Tongue (tissue), 3 donors: ENCODE measurements at places on chromosomes 11 and 22. TPM values are rescaled to one million over a fixed set of nuclear protein-coding genes. Genes with fewer than 3 reads are reported as not detected.
A peak's percentile ranks its signal among the peaks of the same experiment; 100 is the strongest.

The PTPMT1 gene
- total RNA-seq: 61.0 TPM

The FAM111B gene
- total RNA-seq: 12.0 TPM

DNA sequence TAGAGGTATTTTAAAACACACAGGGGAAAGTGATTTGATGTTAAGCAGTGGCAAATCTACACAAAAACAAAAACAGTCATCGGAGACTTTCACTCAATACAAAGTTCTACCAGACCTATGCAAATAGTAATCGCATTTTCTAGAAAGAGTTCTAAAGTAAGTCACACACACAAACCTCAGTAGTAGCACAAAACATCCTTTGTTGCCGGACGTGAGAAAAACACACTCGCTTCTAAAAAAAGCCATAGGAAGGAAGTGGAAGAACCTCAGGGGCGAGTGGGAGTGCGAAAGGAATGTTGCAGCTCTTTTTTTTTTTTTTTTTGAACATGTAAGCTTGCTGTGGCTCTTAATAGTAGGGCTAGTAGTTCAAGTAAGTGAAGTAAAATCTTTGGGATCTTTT, 88.9 kb downstream of the MAML2 start:
- DNase-seq: no peak

DNA sequence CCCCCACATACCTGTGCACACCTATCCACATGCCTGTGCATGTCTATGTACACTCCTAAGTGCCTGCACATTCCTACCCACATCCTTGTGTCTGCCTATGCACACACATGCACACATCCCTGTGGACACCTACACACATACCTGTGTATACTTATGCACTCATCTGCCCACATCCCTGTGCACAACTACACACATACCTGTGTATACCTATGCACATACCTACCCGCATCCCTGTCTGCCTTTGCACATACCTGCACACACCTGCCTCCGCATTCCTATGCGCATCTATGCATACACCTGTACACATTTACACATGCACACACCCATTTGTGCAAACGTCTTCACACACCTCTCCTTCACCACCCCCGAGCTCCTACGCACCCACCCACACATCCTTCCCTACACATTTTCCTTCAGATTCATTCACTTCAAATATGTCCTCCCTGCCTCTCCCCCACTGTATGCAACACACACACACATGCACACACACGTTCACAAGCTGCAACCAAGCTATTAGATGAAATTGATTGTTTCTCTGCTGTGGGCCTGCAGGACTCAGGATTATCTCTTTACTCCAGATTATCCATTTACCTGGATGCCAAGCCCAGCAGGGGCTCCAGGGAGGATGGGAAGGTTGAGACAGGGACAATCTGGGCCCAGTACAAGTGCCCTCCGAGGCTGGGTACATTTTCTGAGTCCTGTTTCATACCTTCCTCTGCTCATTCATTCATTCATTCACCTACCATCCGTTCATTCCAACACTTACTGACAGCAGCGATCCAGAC, 53.2 kb downstream of the TSPAN18 start:
- DNase-seq: no peak

The SEC14L6 gene
- 0.21 TPM for total RNA-seq

DNA sequence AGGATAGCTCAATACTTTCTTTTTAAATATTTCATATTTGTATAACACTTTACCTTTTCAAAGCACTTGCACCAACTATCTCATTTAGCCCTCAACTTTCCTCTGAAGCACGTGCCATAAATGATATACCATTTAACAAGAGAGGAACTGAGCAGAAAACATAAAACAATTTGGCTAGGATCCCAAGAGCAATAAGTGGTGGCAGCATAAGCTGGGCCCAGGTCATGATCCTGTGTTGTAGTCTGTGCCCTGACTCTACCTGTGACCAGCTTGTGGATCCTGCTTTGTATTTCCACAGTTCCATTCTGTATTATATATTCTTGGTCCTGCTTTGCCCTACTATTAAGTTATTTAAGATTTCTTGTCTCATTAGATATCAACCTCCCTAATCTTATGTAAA, 11.5 kb downstream of the ATP5MG start:
- DNase-seq: no peak

DNA sequence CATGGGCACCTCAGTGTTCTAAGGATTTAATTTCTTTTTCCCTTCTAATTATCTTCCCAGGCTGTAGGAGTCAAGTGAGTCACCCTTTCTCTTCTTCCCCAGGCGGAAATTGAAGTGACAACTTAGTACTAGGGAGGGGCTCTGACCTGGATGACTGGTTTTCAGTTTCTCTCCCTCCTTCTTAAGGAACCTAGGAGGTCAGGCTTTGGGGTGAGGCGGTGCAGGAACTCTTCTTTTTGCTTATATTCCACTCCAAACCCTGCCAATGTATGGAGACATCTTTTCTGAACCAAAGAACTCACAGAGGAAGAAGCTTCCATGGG, 12.6 kb downstream of the ZDHHC5 start:
- no peak for DNase-seq

GRCh38 chr22:37985050-37985585, 763 bp upstream of the SOX10 start:
- DNase-seq: no peak

The ART5 gene
- total RNA-seq: 3.6 TPM

- DNase-seq: peak; percentile 77
Observed at GRCh38 chr22:21990445-21991303, 8.1 kb upstream of the TOP3B start.

DNA sequence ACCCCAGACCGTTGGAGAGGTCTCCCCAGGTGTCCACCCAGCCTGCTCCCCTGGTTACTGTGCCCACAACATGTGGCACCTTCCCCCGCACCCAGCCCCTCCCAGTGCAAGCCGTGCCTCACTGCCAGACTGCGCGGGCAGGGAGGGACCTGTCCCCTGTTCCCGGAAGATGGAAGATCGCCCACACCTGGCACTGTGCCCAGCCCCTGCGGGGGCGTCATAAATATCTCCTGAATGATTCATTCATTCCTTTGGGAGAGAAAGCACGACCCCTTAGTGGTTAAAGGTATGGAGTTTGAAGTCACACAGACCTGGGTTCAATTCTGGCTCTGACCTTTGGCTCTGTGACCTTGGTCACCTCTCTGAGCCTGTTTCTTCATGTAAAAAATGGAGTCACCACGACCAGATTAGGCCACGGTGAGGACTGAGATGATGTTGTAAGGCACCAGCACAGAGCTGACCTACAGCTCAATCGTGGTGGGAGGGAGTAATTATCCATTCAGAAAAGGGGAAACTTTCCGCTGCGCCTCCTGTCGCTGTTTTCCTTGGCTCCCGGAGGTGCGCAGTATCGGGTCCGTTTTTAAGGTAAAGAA, 497 bp upstream of the SYT12 start:
- peak; percentile 49 for DNase-seq

DNA sequence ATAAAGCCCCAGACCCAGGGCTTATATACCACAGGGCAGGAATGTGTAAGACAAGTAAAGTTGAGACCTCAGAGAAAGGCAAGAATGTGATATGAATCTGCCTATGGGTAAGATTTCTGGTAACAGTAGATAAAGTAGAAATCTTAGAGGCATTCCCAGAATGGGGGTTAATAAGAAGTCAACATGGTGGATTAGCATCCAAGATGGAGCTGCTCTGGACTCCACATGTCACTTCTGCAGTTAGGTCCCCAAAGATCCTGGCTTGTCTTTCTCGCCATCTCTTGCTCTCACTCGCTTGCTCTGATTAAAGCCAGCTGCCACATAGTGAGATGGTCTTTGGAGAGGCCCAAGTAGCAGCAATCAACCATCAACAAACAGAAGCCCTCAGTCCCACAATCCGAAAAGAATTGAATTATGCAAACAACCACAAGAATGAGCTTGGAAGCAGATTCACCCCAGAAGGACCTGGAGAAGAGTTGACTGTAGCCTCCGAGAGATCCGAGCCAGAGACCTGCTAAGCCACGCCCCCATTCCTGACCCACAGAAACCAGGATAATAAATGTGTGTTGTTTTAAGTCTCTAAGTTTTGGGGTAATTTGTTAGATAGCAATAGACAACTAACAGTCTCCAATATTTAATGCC, 5.4 kb upstream of the C11orf86 start:
- no peak for DNase-seq

- no peak for DNase-seq
Observed at GRCh38 chr11:45392591-45393091, 106.5 kb upstream of the SYT13 start.

- no peak for DNase-seq
Observed at GRCh38 chr11:134346101-134346975, 14.6 kb downstream of the GLB1L2 start.

DNA sequence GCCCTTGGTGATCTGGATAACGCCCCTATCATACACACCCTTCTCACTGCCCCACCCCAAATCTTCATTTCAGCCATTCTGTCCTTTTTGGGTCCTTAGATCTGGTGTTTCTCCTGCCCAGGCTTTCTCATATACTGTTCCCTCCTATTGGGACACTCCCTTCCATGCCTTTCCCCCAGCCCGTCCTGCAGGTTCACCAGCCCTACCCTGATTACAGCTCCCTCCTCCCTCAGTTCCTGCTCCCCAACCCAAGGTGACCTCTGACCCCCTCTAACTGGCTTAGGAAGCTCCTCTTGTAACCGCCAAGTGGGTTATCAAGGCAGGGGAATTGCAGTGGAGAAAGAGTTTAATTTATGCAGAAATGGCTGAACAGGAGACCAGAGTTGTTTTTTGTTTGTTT, 13.0 kb downstream of the MTFP1 start:
- no peak for DNase-seq

The PARVA gene
- total RNA-seq: 26.3 TPM

The MS4A15 gene
- not detected for total RNA-seq

DNA sequence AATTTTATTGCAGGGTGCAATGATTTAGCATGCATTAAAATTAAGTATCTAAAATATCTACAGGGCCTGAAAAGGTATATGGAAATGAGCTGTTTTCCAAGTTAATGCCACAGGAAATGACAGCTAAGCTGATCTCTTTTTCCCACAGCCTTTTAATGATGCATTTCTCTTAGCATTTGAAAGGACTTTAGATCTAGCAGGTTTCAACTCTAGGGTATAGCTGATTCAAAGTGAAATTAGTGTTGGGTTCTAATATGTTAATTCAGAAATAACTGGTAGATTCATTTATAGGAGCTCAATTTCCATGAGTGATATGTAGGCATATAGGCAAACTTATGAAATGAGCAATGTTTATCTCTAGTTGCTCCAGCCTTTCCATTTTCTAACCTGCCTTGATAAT, 274.2 kb downstream of the CASP12 start:
- no peak for DNase-seq

DNA sequence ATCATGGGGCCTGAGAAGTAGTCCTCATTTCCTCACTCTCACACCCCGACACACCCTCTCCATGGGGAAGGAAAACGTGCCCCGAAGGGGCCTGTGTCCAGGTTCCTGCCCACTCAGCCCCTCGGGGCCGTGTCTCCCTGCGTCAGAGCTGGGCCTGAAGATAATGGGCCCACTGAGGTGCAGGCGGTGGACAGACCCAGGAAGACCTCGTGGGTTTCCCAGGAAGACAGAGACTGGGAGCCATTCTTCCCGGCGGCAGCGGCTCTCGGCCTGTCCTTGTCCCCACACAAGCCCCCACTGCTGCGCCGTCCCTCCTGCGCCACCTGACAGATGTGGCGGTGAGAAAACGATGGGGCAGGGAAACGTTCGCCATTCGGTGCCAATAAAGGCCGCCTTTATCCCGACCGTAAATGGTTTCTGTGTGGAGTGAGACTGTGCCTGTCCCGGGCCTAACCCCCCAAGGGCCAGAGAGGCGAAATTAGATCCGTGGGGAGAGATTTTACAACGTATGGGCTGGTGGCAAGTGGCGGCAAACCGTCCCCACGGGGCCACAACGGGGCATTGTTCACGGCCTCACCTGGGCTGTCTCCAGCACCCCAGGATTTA, 89.0 kb downstream of the CDKN1C start:
- no peak for DNase-seq

DNA sequence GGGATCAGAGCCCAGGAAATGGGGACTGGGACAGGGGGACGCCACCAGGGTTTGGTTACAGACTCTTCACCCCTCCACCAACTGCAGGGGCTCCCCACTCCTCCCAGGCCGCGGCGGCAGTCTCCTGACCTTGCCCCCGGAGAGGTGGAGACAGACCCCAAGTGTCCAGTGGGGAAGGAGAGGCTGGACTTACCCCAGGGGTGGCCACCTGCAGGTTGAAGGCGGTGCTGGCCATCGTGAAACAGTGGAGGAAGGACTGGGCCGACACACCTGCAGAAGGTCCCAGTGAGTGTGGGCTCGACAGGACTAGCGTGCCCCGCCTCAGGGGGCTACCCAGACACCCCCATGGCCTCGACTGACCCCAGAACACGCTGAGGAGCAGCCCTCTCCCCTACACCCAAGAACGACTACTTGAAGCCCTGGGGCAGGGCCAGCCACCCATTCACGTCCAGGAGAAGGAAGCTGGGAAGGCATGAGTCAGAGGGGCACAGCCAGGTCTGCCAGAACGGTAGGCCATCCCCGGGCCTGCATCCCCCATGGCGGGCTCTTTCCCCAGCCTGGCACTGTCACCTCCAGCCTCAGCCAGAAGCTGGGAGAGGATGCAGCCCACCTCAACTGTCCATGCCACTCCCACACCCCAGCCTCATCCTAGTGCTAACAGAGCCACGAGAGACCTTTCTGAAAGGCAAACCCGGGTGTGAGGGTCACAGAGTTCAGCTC, 2.3 kb downstream of the GATD1 start:
- DNase-seq: no peak

DNA sequence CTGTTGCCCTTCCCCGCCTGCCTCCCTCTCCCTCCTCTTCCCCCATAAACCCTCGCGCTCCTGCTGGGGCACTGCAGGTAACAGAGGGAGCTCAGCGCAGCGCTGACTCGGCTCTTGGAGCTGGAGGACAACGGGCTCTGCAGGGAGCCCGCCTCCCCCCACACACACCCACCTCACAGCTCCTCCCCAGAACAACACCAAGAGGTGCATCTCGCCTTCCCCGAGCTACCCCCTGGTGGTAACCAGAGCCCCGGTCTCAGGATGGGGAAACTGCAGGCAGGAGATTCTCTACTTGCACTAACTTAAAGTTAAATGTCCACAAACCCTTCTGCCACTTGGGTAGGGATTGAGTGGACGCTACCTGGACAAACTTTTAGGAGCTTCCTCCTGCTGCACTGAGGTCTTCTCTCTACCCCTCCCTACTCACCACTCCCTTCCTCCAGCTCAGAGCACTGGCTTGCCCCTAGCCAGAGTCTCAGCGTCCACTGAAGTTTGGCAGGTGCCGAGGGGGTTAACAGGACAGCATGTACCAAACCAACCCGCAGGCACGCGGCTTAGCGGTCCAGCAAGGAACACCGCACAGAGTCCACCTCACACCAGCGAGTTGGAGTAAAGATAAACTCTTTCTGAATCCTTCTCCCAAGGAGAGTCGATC, 4.0 kb upstream of the SCN4B start:
- DNase-seq: no peak

The RAG2 gene
- total RNA-seq: 0.21 TPM

GRCh38 chr11:61834278-61835048, 6.4 kb downstream of the FADS2 start:
- peak; percentile 60 for DNase-seq

GRCh38 chr11:73268671-73269271, 3.4 kb upstream of the P2RY6 start:
- DNase-seq: no peak

The SLC37A2 gene
- 3.9 TPM for total RNA-seq

The LSP1 gene
- total RNA-seq: 84.2 TPM
